ENCODE measurements at places on chromosomes 12 and 14. TPM values are rescaled to one million over a fixed set of nuclear protein-coding genes. Genes with fewer than 3 reads are reported as not detected.

Gene NFATC4
- 23.0 TPM for polyA plus RNA-seq

Gene NT5DC3
- polyA plus RNA-seq = 3.6 TPM

Gene PPP4R4
- polyA plus RNA-seq = not detected

Gene RNF212B
- polyA plus RNA-seq = not detected

Gene PLEK2
- 5.3 TPM for polyA plus RNA-seq

Gene L2HGDH
- polyA plus RNA-seq = 2.5 TPM

Gene TMEM233
- polyA plus RNA-seq = not detected

GRCh38 chr12:57190037-57190436, 26.6 kb upstream of the NXPH4 start:
- DNase-seq = peak; percentile 66

DNA sequence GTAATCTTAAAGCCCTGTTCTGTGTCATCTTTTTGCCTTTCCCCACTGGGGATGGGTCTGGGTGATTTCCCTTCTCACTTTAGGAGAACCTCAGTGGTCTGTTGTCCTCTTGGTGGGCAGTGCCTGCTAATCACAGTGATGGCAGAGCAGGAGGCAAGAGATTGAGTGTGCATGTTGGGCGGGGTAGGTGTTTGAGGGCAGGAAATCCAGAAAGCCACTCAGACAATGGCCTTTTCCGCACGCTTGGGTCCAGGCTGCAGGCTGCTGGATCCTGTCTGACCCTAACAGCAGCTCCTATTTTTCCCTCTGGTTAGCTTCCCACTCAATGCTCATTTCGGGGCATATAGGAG, 13.7 kb upstream of the ITGA5 start:
- no peak for DNase-seq

DNA sequence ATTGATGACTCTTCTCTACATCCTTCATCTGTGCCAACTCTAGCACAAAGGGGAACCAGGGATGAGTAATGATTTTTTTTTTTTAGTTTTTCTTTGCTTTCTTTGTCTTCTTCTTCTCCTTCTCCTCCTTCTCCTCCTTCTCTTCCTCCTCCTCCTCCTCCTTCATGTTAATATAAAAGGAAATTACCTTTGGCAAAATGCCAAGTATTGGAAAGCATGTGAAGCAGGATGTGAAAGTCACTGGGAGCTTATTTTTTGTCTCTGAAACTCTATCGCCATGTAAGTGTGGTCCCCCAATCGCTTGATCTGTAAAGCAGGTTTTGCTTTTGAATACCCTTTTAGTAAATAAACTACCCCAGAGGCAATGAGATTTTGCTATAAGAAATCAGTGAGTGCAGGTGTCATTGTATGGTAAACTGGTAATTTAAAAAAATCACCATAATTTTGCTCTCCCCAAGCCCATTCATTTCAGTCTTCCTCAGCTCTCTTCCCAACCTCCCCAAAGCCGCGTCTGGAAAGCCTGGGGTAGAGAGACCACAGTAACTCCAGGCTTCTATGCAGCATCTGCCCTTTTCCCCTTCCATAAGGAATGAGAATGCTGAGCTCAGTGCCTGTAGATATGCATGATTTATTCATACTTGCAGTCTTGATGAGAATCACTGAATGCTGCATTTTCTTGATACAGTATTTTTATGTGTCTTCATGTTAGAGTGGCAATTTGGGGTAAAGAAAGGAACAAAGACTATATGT, 388.7 kb downstream of the TMEM117 start:
- no peak for DNase-seq

- no peak for DNase-seq
Observed at GRCh38 chr14:40859055-40859454, 747.6 kb upstream of the LRFN5 start.

DNA sequence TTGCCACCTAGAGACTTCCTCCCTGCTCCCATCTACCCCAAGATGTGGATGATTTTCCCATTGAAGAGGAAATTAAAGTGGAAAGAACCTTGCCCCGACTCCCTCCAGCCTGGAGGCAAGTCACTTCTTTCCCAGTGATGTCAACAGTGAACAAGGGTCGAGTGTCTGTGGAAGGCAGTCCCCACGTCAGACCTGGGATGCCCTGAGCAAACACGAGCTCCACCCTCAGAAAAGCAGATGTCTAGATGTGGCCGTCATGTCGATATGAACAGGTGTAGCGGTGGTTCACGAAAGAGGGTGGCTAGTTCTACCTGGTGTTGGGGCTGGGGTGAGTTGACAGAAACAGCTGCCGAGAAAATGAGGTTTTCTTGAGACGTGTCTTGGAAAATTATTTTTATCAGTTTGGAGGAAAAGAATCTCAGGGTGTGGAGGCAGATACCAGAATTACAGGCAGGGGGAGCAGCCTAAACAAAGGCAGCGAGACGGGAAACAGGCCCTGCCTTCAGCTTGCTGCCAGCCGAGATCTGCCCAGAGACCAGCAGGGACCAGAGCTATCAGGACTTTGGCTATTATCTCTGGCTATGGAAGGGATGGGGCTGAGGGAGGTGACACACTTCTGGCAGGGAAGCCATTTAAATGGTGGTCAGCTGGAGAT, 25.9 kb downstream of the SYNDIG1L start:
- DNase-seq = no peak

DNA sequence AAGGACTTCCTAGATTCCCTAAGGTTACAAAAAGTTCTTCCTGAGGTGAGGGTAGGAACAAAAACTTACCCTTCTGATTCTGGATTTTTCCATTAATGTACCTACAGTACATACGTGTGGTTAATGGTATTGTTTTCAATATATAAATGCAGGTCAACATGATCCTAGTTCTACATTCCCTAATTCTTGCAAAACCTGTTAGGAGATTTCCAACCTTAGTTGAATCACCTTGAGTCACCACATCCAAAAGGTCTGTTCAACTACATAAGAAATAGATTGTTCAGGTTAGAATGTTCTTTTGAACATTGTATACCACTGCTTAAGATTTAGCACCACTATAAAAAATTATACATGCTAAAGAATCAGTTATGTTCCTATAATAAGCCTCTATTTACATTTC, 118.9 kb downstream of the GARIN6 start:
- no peak for DNase-seq

DNA sequence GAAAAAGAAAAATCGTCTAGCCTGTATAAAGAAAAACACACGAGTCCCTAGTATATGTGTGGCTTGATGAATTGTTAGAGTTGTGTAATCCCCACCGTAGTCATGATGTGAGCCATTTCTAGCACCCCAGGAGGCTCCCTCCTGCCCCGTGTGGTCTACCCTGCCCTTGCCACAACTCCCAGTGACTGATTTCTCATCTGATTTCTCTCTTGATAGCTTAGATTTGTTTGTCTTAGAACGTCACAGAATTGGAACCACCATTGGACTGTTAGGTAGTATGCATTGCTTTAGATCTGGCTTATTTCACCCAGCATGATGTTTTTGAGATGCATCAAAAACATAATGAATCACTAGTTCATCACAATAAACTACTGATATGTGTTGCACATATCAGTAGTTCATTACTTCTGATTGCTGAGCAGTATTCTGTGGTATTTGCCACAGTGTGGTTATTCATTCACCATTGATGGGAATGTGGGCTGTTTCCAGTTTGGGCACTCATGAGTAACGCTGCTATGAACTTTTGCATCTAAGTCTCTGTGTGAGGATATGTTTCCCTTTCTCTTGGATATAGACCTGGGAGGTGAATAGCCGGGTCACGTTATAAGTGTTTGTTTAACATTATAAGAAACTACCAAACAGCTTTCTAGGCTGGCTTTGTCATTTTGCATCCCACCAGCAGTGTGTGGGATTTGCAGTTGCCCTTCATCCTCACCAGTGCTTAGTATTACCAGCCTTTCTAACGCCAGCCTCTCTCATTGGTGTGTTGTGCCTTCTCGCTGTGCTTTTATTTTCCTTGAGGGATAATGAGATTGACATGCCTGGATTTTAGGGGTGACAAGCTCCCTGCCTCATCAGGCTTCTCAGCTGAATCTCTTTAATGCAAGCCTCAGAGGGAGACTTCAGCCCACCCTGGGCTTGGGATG, 31.9 kb upstream of the NCOR2 start:
- no peak for DNase-seq

DNA sequence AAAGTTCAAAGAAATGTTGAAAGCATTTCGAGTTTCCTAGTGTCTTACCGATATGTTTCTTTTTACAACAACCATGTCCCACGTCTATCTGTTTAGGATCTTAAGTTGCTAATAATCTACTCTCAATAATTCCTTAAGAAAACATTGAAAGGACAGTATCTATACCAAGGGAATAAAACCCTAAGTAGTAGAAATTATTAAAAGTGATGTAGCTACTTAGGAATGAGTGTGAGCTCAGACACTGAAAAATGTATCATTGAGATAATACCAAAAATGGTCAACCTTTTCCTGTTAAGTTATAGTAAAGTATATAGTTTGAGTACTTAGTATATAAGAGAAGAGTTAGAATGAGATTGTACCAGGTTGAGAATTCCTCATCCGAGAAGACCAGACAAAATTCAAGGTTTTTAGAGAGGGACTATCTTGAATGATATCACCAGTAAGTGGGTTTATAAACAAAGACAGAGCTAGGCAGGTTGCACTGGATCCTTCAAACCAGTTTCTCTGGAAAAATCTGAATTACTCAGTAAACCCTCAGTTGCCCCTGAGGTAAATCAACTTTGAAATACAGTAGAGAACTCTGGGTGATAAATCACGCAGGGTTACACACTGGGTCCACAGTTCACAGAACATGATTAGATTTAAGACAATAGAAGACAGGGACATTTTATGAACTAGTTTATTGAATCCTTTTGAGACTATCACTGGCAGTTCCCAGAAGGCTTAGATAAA, 96.8 kb downstream of the ERGIC2 start:
- no peak for DNase-seq

DNA sequence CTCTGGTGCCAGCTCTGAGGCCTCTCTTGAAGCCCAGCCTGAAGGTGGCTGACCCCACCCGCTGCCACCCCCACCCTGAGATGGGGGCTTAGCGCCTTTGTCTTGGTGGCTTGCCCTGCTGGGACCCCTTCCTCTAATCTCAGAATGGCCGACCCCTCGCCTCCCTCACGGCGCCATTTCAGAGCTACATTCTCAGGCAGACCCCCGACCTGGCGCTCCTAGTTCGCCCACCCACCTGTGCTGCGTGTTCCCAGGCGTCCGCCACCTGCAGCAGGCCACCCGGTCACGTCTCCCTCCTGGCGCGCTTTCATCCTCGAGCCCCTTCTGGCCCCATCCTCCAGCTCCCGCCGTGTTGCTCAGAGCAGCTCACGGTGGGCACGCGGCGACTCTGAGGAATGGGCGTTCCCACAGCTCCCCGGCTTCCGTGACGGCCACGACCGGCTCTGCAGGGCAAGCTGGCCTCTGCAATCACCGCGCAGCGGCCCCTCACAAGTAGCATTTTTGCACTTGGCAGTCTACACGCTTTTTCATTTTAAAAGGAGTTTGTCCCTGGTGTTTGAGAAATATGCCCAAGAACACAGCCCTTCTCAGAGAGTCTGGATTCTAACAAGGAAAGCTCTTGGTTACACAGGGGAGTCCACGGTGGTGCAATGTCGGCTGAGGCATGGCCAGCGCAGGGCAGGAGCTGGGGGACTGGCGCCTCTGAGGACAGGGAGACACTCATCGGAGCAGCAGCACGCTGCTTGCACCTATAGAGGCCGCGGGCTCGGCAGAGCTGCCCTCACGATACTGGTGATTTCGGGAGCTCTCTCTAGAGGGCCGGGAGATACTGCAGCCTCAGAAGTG, 105.7 kb upstream of the C14orf180 start:
- no peak for DNase-seq

DNA sequence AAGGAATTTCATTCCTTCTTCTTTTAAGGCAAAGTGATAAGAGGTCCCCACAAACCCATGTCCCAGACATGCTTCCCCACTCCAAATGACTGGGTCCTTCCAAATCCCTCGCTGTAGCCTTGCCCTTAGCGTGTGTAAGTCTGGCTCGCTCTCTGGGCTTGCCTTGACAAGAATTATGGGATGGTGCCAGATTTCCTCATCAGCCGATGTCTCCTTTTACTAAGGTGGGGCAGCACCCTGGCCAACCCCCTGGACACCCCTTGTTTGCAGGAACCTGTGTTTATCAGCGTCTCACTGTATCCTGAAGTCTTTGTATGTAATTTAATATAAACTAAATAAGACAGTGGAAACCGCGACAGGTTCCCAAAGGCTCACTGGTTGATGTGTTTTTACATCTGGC, 493.3 kb downstream of the EGLN3 start:
- DNase-seq = no peak

GRCh38 chr12:41407232-41407799, 219.2 kb downstream of the PDZRN4 start:
- no peak for DNase-seq

DNA sequence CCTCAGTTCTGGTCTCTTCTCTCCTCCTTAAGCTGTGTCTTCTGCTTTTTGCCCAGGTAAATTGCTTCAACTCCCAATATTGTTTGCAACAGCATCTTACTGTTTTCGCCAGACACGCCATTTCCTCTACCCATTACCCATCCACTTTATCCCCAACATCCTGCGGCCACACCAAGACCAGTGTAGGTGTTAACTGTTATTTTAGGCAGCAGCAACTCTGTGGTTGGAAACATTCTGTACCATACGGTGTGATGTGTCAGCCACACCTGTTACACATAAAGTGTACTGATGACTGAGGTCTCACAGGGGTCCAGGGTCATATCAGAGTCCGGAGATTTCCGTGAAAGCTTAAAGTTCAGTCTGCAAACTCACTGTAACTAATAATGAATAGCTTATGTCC, 21.8 kb upstream of the KLRD1 start:
- DNase-seq = no peak

DNA sequence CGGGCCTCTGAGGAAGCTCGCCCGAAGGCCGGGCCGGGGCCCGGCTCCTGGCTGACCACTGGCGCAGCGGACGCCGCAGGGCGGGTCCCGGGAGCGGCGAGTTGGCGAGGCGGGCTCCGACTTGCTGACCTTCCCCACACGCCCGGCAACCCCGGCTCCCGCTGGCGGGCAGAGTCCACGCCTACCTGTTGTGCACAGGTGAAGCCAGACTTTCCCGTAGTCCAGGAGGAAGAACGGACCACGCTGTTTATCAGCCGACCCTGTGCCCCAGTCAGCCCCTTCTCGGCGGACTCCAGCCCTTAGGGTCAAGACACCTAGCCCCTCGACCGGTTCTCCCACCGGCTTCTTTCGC, 407 bp downstream of the HEATR5A start:
- peak; percentile 89 for DNase-seq

GRCh38 chr12:52050116-52050757, 1.0 kb upstream of the NR4A1 start:
- no peak for DNase-seq

Measured in aorta (tissue), 5 donors.